Small intestine (tissue), 16 donors: ENCODE measurements at places on chromosomes 2 and 18.

DNA sequence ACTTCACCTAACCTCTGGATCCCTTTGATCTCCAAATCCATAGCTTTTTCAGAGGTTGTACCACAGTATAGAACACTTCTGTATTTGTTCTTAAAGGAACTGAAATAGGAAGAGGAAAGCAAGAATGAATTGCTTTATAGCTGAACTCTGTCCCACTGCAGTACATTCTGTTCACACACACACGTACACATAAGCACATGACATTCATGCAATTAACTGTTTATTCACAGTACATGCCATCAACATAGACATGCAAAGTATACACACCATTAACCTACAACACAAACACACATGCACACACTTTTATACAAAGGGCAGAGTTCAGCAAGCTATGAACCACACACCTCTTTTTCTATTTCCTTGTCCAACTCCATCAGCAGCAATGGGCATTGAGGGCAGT is 43.2 kb downstream of the MRPL33 start:
- DNase-seq: peak; percentile 51

GRCh38 chr2:149017116-149017985 is 21.1 kb upstream of the LYPD6B start:
- DNase-seq: peak; percentile 84

GRCh38 chr2:196372811-196373664 is 201.7 kb upstream of the STK17B start:
- no peak for DNase-seq

GRCh38 chr2:230226051-230226551 is 565 bp downstream of the SP140 start:
- peak; percentile 10 for DNase-seq

GRCh38 chr2:118853129-118853640 is 5.7 kb upstream of the EN1 start:
- DNase-seq: no peak
